Liver (tissue), 10 donors: ENCODE measurements at places on chromosomes 3 and 15. TPM values are rescaled to one million over a fixed set of nuclear protein-coding genes. Genes with fewer than 3 reads are reported as not detected.

GRCh38 chr15:70251246-70251990 is 153.7 kb upstream of the TLE3 start:
- DNase-seq: no peak

PAK2 gene
- 30.4 TPM for total RNA-seq

DNA sequence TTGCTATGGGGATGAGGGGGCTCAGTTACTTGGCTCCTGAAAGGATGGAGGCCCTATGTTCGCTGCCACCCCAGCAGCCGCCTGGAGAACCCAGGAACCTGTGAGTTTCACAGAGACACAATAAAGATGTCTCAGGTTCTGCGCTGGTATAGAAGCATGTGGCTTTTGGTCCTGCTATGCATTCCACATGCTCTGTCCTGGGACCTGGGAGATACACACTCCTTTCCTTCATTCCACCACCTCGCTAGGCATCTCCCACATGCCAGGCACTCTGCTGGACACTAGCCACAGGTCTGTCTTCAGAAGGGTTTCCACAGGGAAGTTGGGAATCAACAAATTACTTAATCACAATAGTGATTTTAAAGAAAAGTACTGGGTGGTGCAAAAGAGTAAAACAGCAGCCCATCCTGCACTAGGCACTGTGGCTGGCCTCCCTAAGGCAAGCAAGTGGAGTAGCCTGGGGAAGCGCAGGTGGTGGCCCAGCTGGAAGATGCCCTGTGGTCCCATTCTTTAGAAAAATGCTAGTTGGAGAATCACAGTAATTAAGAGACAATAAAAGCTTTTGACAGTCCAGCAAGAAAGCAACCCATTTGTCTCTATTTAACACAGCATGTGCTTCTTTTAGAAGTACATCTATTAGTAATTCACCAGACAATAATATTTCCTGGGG is 408.9 kb upstream of the WNT5A start:
- no peak for DNase-seq

GRCh38 chr3:12708584-12709192 is 44.8 kb upstream of the RAF1 start:
- no peak for DNase-seq

CD80 gene
- total RNA-seq: 1.0 TPM

DNA sequence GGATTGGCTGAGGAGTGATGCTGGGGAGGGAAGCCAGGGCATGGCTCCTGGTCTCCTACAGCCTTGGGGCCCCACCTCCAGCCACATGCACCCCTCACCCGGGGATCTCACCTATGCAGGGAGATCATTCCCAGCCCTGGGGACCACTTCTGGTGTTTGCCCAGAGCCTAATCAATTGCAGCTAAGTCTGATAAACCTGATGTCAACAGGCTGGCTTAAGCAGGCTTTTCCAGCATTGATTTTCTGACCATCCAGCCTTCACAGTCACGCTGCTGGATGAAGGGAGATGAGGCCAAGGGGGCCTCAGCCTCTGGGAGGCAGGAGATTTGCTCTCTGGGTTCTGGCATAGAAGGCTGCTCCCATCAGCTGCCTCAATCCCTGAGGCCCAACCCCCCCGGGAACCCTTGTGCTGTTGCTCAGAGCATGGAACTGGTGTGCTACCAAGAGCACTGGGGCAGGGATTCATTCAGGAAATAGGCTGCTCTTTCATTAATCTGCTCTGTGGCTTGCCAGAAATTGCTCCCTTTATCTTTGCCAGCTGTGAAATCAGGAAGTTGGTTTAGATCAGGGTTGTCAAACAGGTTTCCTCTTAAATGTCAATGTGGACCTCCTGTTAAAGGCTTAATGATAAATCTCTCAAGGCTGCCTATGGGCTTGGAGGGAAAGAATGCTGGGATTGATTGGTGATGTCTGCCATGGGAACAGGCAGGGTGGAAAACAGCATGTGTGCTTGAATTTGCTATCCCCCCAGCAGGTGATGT is 19.0 kb downstream of the FAM3D start:
- no peak for DNase-seq
